ENCODE measurements at places on chromosomes 3 and 15.

DNA sequence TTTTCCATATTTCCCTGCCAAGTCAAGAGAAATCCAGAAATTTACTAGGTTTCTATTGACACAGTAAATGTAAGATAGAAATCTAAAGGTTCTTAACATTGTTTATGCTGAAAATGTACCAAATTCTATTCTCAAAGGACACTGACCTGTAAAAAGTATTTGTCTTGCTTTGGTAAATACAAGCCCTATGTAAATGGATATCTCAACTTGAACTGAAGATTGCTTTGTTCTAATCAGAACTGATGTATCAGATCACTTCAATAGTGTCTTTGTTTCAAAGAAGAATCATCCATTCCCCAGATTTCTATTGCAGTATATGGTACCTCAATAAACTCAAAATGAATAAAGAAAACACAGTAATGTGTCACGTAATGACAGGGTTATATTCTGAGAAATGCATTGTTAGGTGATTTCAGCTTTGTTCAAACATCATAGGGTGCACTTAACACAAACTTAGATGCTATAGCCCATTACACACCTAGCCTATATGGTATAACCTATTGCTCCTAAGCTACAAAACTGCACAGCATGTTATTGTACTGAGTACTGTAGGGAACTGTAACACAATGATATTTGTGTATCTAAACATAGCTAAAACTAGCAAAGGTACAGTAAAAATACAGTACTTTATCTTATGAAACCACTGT is 143.5 kb upstream of the NECTIN3 start:
- DNase-seq = no peak

DNA sequence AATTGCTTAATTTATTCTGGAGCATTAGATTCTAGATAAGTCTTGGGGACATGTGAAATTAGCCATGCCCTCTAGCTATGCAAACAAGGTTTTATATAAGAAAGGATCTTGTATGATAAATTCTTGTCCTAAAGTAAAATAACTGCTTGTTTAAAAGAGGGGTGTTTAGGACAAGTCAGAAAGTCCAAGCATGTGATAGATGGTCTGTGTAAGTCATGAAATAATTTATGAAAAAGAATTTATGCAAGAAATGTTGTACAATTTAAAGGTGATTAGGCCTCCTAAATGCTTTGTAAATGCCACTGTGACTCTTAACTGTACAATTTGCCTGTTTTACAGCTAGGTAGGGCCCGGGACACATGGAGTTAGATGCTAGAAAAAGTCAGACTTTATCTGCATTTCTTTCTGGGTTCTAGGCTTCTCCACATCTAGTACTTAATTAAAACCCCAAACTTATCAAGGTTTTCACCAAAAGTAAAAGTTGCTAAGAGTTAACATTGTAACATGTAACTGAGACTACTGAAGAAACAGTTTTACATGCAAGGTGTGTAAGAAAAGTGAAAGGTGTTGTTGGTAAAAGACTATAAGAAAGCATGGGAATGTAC is 13.2 kb downstream of the LINS1 start:
- no peak for DNase-seq

DNA sequence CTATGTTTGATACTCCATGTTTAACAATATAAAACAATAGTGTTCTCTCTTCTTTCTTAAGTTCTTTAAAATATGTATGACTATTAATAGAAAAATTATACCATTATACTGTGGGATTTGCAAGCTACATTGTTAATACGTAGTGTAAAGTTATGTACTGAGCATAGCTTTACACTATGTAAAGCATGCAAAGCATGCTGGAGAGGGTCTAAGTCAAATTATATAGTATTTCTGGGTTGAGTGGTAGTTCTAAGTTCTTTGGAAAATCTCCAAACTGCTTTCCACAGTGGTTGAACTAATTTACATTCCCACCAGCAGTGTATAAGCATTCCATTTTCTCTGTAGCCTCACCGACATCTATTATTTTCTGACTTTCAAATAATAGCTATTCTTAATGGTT is 253.0 kb downstream of the RAP2B start:
- DNase-seq = no peak

DNA sequence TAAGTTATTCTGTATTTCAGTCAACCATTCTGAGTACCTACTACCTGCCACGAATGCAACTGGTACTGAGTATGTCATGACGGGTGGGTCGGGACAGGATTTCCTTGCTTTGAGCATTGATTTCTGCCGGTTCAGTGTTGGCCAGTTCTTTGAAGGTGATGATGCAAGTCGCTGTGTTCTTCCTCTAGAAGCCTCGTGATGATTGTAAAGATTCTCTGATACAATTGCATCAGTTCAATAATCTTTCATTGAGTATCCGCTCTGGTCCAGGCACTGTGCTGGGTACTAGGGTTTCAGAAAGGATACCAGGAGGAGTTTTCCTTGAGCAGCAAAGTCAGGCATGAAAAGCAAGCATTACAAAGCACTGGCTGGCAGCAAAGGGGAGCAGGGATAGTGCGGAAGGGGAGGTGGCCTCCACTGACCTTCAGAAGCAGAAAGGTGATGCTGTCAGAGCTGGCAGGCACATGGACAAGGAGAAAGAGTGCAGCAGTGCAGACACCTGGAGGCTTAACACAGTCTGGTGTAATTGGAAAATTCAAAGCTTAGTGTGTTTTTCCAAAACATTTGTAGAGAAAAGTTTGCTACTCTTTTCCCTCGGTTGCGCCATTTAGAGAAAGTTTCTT is 100.1 kb downstream of the RPL39L start:
- no peak for DNase-seq

GRCh38 chr3:89360156-89360555 is 252.7 kb downstream of the EPHA3 start:
- peak; percentile 29 for DNase-seq

DNA sequence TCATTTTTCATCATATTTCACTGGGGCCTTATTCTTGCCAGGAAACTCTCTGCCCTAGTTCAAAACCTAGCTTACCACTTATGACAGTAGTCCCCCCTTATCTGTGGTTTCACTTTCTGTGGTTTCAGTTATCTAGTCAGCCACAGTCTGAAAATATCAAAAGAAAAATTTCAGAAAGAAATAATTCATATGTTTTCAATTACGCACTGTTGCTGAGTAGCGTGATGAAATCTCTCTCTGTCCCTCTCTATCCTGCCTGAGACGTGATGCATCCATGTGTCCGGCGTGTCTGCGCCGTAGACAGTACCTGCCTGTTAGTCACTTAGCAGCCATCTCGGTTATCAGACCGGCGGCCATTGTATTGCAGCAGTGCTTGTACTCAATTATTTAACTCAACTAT is 369.9 kb upstream of the MCTP2 start:
- DNase-seq = no peak

DNA sequence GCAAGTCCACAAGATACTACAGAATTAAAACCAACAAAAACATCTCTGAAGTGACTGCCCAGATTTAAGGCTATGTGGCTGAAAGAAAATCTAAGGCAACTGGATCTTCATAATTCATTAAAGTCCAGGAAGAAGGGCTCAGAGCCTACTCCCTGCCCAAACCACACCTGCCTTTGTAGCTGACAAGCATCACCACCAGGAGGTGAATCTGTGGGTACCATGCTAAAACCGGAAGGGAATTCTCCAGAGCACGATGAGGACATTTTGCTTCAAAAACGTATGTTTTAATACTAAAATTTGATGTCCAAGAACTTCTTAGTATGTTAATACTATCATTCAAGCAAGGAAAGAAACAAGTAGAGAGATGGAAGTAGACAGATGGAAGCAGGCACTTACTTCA is 495.9 kb upstream of the NECTIN3 start:
- no peak for DNase-seq

- no peak for DNase-seq
These were observed 12.9 kb upstream of the PARL start for GRCh38 chr3:183897606-183898005.

- DNase-seq = no peak
These were observed 23.2 kb downstream of the CRABP1 start for GRCh38 chr15:78363381-78363734.

GRCh38 chr3:177329854-177330253 is 132.6 kb upstream of the TBL1XR1 start:
- DNase-seq = no peak

DNA sequence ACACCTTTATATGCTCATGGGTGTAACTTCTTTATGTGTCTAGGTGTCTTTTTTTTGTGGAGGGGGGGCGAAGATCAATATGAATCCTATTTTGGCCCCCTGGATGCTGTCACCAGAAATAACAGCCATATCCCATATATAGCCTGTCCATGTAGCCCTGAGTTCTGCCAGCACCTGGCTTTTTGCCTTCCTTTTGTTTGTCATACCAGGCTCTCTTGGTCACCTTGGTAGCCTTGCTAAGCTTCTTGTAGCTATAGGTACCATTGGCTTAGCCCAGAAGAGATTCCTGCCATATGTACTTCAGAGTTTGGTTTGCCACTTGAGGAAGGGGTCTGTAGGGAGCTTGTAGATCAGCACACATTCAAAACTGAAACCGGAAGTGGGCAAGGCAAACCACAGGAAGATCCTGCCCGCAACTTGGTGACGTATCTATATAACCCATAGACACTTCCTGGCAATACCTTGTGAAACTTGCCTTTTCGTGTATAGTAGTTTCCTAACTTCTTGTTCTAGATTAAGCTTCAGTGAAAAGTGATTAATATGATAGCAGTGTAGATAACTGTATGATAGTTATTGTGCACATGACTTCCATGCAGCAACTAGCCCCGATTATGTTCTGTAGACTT is 11.9 kb downstream of the RASA2 start:
- DNase-seq = no peak

- no peak for DNase-seq
These were observed 10.0 kb downstream of the HEXA start for GRCh38 chr15:72365844-72366243.

DNA sequence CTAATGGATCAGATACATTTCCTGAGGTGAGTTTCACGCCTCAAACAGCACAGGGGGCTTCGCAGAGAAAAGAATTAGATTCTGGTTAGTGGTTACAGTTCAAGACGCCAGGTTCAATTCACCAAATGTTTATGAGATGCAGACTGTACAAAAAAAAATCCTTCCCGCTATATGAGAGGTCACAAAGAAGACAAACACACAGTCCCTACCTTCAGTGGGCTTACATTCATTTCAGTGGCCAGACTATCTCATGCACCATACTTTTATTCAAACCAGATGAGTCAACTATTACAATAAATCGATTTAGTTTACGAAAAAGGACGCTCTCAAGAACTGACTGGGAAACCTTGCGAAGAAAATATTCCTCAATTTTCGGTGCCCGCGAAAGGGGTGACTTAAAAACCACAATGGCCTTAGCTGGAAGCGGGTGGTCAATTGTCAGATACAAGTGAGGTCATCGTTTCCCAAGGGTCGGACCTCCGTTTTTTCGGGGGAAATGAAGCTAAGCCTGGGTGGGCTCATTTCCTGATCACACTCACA is 695 bp downstream of the METTL6 start:
- no peak for DNase-seq

DNA sequence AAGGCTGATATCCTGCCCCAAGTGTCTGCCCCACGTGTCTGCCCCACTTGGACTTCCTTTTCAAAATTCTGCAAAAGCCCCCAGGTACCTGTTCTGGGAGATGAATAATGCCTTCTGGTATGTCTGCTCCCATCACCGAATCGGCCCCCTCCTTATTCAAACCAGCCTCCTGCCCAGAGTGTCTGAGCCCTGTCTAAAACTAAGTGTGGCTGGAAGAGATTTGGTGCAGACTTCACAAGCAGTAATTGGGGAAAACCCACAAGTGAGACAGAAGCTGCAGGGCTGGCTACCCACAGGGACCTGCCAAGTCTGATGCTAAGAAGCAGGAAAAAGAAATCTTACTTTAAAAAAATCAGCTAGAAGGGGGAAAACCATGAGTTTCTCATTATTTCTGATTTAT is 85.1 kb downstream of the DUT start:
- DNase-seq = no peak

GRCh38 chr3:127674790-127675189 is 2.0 kb downstream of the ABTB1 start:
- no peak for DNase-seq

GRCh38 chr3:178392511-178392926 is 143.7 kb upstream of the KCNMB2 start:
- DNase-seq = no peak

- no peak for DNase-seq
These were observed 190.0 kb downstream of the CACNA2D3 start for GRCh38 chr3:54312156-54312899.
